T-cell (primary cell): ENCODE measurements at places on chromosomes 3 and 15.

DNA sequence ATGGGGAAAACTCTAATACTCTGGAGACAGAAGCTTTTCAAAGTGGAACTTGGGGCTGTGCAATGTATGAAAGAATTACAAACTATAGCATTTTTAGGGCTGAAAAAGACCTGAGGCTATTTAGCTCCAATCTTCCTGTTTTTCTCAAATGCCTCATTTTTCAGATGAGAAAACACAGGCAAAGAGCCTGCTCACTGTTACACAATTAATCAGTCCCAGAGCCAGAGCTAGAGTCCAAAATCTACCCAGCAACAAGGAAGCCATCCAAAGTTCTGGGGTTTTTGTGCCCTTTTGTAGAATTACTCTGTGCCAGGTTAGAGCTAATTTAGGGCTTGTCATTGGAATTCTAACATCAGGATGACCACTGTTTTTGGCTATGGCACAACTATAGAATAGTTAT is 45.5 kb downstream of the GPR149 start:
- no peak for DNase-seq

DNA sequence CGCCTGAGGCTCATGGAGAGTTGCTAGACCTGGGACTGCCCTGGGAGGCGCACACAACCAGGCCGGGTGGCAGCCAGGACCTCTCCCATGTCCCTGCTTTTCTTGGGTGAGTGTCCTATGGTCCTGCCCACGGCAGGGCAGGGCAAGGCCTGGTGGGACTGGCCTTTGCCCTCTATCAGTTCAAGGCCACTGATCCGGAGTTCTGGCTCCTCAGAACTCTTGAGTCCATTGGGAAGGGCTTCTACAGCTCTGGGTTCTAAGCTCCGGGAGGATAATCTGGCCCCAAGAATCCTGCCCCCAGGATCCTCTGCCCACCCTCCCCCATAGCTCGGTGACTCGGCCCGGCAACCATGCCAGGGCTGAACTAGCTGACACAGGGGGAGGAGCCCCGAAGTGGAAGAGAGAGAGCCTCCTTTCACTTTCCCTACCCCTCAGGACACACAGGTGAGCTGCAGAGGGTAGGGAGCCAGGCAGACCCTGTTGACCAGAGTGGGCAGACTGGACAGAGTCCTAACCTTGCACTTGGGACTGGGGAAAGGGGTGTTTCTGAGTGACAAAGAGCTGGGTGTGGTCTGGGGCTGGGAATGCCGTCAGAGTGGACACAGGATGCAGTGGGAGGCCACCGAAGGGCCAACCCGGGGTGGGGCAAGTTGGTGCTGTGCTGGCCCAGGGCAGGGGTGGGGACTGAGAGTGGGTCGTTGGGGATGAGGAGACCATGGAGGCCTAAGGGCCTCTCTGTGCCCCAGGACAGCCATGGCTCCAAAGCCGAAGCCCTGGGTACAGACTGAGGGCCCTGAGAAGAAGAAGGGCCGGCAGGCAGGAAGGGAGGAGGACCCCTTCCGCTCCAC is 664 bp downstream of the PARP3 start:
- peak; percentile 33 for DNase-seq

- DNase-seq, result no peak
Measured at GRCh38 chr15:74337146-74337545, 30.3 kb downstream of the CYP11A1 start.

DNA sequence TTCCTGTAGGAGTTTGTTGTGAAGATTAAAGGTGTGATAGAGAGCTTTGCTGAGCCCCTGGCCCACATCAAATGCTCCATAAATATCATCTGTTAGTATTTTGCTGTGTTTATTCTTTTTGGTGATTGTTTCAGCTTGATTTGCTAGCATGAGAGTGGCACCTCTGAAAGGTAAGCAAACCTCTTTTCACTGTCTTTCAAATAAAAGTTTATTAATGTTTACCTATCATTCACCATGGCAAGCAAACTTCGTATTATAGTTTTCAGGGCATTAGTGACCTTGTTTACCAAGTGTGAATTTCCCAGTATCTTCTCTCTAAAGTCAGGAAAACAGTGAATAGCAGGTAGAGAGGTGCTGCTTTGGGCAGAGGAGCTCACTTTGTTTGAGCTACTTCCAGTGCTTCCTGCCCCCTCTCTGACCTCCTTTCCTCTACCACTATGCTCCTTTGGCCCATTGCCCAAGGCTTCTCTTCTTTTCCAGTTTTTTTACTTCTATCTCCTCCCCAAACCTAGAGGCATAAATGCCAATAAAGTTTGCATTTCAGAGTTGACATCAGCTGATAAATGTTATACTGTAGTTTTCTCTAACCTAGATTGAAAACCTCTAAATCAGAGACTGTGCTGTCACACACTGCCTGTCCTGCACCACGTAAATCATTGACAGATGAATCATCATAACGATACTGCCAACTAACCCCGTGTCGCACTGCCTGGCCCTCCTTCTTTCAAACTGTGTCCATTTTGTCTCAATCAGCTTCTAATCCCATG is 569.0 kb downstream of the TUSC7 start:
- no peak for DNase-seq

GRCh38 chr3:132911741-132912415 is 126.3 kb upstream of the TMEM108 start:
- DNase-seq, result no peak

DNA sequence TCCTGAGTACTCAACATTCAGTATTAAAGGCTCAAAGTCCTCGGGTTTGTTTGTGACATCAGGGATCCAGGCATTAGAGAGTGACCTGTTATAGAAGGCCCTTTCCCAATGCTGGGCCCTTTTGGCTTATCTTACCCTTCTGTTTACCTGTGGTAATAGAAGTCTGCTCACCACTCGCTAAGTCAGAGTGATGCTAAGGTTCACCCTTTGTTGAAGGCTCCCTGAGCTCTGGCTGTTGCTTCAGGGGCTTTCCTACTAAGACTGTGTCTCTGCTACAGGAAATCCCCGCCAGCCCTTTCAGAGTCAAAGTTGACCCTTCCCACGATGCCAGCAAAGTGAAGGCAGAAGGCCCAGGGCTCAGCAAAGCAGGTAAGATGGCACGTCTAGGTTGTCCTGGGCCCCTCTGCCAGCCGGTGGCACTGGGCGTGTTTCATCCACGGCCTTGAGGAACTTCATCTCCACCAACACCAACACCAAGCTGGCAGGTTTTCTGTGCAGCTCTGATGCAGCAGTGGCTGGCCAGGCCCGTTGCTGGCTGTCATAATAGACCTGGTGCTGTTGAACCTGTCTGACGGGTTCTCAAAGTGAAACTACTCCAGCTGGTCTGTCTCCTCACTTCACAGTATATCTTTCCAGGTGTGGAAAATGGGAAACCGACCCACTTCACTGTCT is 99.1 kb downstream of the DNASE1L3 start:
- no peak for DNase-seq

- no peak for DNase-seq
Measured at GRCh38 chr3:172918165-172918564, 167.6 kb downstream of the ECT2 start.

- no peak for DNase-seq
Measured at GRCh38 chr3:190012314-190012782, 108.3 kb downstream of the P3H2 start.

DNA sequence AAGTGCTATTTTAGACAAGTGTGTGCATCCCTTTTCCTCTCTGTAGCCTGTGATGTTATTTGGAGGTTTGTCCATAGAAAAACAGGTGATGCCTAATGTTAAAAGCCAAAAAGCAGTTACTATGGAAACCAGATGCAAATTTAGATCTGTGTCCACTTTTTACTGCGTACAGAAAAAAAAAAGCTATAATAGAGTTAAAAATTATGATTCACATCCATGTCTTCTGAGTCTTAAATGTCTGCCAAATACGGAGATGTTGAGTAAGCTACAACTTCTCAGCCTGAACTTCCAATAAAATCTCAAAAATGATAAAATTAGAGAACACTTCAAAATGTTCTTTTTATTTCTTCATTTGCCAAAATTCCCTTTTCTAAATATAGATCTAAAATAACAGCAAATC is 74.2 kb upstream of the GAP43 start:
- DNase-seq, result no peak

GRCh38 chr3:114331007-114331406 is 37.2 kb downstream of the TIGIT start:
- no peak for DNase-seq

DNA sequence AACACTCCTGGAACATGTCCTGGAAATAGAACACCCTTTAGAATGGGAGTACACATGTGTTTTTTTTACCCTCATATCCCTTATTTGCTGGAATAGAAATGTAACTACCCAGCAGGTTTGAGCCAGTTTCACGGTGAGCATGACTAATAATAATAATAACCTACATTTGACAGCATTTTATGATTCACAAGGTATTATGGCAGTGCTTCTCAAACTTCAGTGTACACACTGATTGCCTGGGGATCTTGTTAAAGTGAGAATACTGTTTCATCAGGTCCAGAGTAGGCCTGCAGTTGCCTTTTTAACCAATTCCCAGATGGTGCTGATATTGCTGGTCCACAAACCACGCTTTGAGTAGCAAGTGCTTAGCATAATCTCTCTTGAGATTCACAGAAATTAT is 63.9 kb downstream of the NFKBIZ start:
- no peak for DNase-seq

DNA sequence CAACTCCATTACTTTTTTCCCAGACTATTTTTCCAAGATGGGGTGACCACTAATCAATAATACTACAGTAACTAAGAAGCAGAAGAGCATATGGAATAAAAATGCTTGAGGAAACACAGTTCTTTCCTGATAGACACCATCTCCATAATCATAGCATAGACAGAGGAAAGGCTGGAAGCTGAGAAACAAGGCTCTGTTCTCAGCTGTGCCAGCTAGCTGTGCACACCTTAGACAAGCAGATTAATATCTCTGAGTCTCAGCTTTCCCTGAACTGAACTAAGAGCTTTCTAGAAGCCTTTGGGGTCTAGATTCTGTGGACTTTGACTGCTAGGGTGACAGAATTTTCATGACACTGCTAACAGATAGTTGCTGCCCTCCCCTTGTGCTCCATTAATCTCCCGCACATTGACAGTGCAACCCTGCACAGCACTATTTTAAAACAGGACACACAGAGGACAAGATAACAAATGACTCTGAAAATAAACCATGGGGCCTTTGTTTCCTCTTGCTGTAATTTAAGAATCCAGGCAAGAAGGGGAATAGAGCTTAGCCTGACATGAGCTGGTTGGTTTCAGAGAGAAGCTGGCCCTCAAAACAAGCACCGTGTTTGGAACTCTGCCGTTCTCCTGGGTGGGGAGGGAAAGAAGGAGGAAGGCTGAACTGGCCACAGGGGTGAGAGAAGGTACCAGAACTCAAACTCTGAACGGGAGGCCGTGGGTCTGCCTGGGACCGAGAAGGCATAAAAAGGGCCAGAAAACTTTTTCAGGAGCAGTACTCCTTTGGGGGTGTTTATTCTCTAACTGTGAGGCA is 67.4 kb downstream of the ATP13A5 start:
- DNase-seq, result no peak

GRCh38 chr3:156643729-156644389 is 30.5 kb upstream of the TIPARP start:
- peak; percentile 16 for DNase-seq

GRCh38 chr15:51724673-51725072 is 12.8 kb downstream of the LYSMD2 start:
- no peak for DNase-seq

DNA sequence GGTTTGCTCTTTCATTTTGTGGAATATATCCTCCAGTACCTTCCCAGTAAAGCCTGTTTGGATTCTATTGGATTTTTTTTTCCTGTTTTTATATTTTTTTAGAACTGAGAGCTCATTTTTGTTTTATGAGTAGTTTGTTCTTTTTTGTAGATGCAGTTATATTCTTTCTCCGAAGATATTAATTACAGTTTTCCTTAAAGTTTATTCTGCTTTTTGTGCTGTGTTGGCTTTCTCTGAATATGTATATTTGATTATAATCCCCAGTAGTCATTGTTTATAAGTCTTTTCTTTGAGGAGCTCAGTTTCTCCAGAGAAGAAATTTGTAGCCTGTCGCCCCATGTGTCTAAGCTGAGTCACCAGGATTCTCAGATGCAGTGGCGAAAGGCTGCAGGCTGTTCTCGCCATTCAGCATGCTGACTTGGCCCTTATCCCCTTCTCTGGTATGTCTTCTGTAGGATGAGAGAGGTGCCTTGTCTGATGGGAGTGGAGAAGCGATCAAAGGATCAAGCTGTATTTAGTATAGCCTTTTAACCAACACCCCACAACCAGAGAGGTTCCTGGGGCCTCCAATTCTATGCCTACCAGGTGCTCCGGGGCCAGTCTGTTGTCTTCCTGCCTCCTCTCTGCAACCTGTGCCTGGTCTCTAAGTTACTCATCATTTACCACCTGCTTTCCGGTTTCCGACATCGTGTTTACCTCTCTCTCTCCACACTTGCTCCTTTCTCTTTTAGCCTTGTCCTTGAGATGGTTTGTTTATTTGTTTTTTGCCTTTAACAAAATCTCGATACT is 31.7 kb upstream of the MFSD1 start:
- no peak for DNase-seq
